Activated T-helper 1 cell treated with Interleukin-2 at 50 U/mL for 16 hours (primary cell): ENCODE measurements at places on chromosomes 4 and X.

- DNase-seq = no peak
These were observed 162.5 kb downstream of the GASK1B start for GRCh38 chr4:158010361-158010760.

- DNase-seq = no peak
These were observed 2.6 kb upstream of the EREG start for GRCh38 chr4:74362347-74362746.

GRCh38 chr4:7147661-7148310 lies 44.6 kb upstream of the SORCS2 start:
- no peak for DNase-seq

GRCh38 chr4:96654045-96654444 lies 814.2 kb downstream of the PDHA2 start:
- DNase-seq = no peak

DNA sequence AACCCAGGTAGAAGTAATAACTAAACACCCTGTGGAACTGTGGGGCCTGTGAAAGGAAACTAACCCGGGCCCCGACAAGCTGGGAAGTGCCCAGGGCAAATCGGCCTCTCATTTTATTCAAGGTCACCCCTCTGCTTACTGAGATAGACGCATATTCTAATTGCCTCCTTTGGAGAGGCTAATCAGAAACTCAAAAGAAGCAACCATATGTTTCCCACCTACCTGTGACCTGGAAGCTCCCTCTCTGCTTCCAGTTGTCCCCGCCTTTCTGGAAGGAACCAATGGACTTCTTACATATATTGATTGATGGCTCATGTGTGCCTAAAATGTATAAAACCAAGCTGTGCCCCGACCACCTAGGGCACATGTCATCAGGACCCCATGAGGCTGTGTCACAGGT lies 23.1 kb upstream of the DHRSX start:
- DNase-seq = no peak

GRCh38 chr4:21991562-21991961 lies 43.0 kb upstream of the KCNIP4 start:
- DNase-seq = no peak

GRCh38 chrX:86215260-86215659 lies 67.0 kb downstream of the DACH2 start:
- no peak for DNase-seq

GRCh38 chr4:137688651-137689050 lies 156.4 kb upstream of the PCDH18 start:
- DNase-seq = no peak

- DNase-seq = no peak
These were observed 22.0 kb downstream of the NDNF start for GRCh38 chr4:121050300-121050699.

GRCh38 chrX:17737986-17738713 lies 857 bp downstream of the SCML1 start:
- peak; percentile 3 for DNase-seq

GRCh38 chr4:71074452-71075299 lies 81.2 kb downstream of the DCK start:
- DNase-seq = no peak

- peak; percentile 2 for DNase-seq
These were observed 608 bp downstream of the TAF1 start for GRCh38 chrX:71366674-71367256.

- DNase-seq = no peak
These were observed 3.3 kb downstream of the NLGN4X start for GRCh38 chrX:6225288-6225910.

DNA sequence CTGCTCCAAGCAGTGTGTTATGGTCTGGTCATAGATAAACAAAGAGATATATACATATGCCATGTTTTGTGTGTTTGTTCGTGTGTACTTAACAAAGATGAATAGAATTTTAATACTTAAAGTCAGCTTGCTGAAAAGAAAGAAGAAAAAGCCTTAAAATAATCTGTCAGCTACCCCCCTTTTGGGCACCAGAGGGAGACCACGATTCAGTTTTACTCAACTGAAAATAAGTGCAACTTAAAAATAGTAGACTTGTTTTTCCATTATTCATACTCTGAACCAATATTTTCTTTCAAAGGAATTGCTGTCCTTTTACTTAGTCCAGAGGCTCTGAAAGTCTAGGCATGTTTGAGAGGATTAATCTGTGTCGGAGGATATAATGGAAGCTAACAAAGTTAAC lies 181.7 kb upstream of the AGTR2 start:
- no peak for DNase-seq

DNA sequence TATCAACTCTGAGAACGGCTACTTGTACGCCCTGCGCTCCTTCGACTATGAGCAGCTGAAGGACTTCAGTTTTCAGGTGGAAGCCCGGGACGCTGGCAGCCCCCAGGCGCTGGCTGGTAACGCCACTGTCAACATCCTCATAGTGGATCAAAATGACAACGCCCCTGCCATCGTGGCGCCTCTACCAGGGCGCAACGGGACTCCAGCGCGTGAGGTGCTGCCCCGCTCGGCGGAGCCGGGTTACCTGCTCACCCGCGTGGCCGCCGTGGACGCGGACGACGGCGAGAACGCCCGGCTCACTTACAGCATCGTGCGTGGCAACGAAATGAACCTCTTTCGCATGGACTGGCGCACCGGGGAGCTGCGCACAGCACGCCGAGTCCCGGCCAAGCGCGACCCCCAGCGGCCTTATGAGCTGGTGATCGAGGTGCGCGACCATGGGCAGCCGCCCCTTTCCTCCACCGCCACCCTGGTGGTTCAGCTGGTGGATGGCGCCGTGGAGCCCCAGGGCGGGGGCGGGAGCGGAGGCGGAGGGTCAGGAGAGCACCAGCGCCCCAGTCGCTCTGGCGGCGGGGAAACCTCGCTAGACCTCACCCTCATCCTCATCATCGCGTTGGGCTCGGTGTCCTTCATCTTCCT lies 2.7 kb downstream of the PCDH10 start:
- no peak for DNase-seq

- no peak for DNase-seq
These were observed 19.9 kb upstream of the CEP135 start for GRCh38 chr4:55928846-55929245.

GRCh38 chrX:10041383-10041782 lies 74.2 kb downstream of the CLDN34 start:
- DNase-seq = no peak

DNA sequence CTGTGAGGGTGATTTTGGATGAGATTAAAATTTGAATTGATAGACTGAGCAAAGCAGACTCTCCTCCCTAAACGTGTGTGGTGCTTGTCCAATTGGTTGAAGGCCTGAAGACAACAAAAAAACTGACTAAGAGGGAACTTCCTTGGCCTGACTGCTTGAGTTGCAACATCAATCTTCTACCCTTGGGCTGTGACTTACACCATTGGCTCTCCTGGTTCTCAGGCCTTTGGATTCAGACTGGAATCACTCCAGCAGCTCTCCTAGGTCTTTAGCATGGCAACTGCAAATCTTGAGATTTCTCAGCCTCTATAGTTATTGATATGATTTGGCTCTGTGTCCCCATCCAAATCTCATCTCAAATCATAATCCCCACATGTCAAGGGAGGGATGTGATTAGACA lies 49.7 kb upstream of the IGFBP7 start:
- DNase-seq = no peak

DNA sequence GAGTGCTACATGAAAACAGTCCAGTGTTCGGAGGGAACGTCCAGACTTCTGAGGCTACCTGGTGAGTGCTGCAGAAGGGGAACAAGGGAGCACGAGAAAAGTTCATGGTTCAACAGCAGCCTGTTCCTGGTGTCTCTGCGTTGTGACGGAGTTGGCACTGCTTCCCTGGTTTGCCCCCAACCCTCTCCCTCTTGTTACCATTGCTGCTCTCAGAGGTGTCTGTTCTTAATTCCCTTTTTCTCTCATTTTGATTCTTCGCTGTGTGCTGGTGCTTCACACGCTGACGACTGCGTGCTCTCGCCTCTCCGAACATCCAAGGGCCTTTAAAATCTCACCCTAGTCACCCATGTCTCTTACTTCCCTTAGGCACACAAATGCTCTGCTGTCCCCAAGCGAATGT lies 1.6 kb upstream of the FAM149A start:
- no peak for DNase-seq

DNA sequence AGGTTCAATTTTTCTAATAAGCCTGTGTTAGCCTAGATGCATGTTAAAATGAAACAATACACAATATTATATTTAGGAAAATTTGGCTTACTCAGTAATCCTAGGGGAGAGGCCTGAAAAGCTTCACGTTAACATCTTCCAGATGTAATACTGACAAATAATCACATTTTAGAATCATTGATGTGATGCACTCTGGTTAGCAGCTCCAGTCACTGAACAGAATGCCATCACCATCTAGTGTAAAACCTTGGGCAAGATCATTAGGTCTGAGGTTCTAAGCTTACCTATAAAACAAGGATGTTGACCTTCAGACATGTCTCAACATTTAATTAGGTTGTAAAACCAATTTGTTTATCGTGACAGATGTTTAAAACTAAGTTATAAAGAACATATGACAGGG lies 1704.8 kb downstream of the STIM2 start:
- DNase-seq = no peak

GRCh38 chrX:20653070-20653469 lies 386.4 kb upstream of the RPS6KA3 start:
- no peak for DNase-seq

- DNase-seq = no peak
These were observed 6.1 kb upstream of the SMPX start for GRCh38 chrX:21764008-21764407.

DNA sequence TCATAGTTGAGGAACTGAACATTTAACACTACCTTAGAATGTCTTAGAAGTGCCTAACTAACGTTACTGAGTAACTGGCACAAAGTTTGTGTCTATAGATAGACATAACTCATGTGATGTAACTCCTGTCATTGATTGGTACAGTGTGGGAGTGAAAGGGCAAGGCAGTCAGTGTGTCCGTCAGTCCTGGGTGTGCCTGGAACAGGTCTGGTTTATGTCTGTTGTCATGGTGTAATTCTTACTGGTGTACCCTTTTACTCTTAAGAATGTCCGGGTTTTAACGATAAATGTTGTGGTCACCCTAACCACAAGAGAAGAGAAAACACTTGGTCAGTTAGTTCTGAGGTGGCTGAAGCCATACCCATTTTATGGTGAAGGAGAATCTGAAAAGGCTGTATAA lies 93.1 kb upstream of the ESX1 start:
- DNase-seq = no peak

GRCh38 chr4:170428929-170429328 lies 339.2 kb upstream of the AADAT start:
- no peak for DNase-seq

DNA sequence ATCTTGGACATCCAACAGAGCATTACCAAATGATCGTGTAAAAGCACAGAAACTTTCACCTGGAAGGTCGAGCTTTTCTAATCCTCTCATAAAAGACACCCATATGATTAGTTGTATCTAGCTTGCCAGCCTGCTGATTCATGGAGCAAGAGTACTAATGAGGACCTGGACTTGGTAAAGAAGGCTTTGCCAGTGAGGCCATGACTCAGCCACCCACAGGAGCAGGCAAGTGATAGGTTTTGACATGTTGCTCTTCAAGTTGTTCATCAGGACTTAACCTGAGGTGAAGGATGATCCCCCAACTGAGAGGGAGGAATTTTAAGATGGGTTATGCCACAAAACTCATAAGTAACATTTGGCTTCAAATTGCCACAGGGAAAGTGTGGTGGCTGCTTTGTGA lies 24.7 kb upstream of the EPGN start:
- DNase-seq = no peak

DNA sequence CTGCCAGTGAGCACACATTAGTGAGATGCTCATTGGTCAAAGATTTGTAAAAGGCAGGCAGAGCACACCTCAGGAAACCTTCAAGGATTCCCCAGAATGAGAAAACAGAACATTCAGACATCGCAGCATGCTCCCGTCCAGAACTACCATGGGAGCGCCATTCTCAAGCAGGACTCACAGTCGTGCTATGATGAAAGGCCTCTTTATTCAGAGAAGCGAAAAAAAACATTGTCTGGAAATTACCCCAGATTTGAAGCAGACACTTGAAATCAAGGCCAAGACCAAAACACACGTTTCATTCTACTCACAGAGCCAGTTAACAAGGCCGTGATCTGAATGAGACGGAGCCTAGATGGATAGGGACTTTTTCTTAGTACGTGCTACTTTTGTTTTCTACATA lies 961.8 kb upstream of the TENM3 start:
- no peak for DNase-seq

- no peak for DNase-seq
These were observed 88.6 kb downstream of the TSPAN7 start for GRCh38 chrX:38649674-38650647.

- no peak for DNase-seq
These were observed 163.7 kb downstream of the CPE start for GRCh38 chr4:165542476-165542875.

DNA sequence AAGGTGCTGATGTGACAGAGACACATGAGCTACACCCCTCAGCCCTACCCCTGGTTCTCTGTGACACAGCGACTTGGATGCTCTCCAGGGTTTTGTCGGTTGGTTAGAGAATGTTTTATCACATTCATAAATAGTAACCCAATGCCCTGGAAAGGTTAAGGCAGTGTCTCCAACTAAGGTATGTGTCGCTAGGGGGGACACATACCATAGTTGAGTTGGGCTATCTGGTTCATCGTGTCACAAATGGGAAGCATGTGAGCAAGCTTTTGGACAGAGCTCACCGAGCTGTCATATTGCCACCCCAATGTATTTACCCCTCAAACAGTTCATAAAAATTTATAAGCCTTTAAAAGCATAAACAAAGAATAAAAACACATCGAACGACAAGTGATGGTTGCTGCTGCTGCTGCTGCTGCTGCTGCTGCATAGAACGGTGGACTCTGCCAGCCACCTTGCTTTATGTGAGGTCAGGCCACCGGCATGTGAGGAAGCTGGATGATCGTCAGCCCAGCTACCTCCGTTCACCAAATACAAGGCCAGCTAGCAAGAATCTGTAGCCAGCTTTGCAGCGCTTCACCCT lies 55.9 kb downstream of the STOX2 start:
- no peak for DNase-seq

GRCh38 chrX:134849390-134849789 lies 141.4 kb upstream of the SMIM10 start:
- DNase-seq = no peak

DNA sequence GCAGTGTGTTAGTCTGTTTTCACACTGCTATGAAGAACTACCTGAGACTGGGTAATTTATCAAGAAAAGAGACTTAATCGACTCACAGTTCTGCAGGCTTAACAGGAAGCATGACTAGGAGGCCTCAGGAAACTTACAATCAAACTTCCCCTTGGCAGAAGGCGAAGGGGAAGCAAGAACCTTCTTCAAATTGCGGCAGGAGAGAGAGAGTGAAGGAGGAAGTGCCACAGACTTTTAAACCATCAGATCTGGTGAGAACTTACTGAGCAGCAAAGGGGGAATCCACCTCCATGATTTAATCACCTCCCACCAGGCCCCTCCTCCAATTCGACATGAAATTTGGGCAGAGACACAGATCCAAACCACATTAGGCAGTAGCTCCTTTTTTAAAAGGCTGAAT lies 59.2 kb upstream of the LEF1 start:
- no peak for DNase-seq

GRCh38 chrX:153061732-153062131 lies 5.5 kb downstream of the PNMA3 start:
- DNase-seq = no peak
